ENCODE measurements at places on chromosomes 1 and 21. TPM values are rescaled to one million over a fixed set of nuclear protein-coding genes. Genes with fewer than 3 reads are reported as not detected.

Gene COL11A1
- total RNA-seq: not detected

DNA sequence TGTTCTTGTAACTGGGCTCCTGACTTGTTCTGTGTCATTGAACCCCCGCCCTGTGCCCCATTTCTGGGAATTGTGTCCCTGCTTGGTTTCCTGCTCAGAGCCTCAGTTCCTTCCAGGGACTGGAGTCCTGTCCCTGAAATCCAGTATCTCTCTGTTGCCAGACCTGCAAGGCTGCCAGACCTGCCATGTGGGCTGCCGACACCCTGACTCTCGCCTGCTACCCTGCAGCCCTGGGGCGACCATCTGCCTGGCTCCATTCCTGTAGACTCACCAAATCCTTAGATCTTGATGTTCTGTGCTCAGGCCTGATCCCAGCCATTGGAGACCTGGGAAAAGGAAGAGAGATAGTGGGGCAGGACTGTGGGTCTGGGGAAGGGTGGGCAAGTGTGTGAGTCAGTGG lies 383.3 kb upstream of the PROX1 start:
- H3K4me3 ChIP-seq: no peak overlapping the region
- no peak for DNase-seq
- H3K4me1 ChIP-seq: no peaks in the 10 kb centered on the region
- H3K36me3 ChIP-seq: no peaks in the 10 kb centered on the region
- H3K27me3 ChIP-seq: no peaks in the 10 kb centered on the region

- DNase-seq: peak; percentile 27
- H3K4me1 ChIP-seq: no peaks in the 10 kb centered on the region
- H3K36me3 ChIP-seq: no peaks in the 10 kb centered on the region
- H3K27me3 ChIP-seq: peaks cover 11% of the 10 kb centered on the region
- no peak overlapping the region for H3K27ac ChIP-seq
Observed at GRCh38 chr1:119582801-119583200, 65.3 kb downstream of the ZNF697 start.

GRCh38 chr1:86429122-86429725 lies 5.3 kb downstream of the CLCA2 start:
- H3K4me1 ChIP-seq: no peaks in the 10 kb centered on the region
- no peak for DNase-seq
- H3K27me3 ChIP-seq: peaks cover 11% of the 10 kb centered on the region
- no peak overlapping the region for H3K4me3 ChIP-seq
- no peak overlapping the region for H3K27ac ChIP-seq

GRCh38 chr1:42908046-42908445 lies 50.6 kb downstream of the SLC2A1 start:
- H3K4me1 ChIP-seq: no peaks in the 10 kb centered on the region
- DNase-seq: no peak
- no peak overlapping the region for H3K4me3 ChIP-seq
- no peaks in the 10 kb centered on the region for H3K36me3 ChIP-seq

Gene ALX3
- not detected for total RNA-seq

Gene ASAP3
- 0.24 TPM for total RNA-seq

GRCh38 chr1:211557894-211558625 lies 20.9 kb downstream of the SLC30A1 start:
- H3K4me1 ChIP-seq: no peaks in the 10 kb centered on the region
- H3K27me3 ChIP-seq: peaks cover 11% of the 10 kb centered on the region
- DNase-seq: no peak
- no peak overlapping the region for H3K4me3 ChIP-seq
- H3K27ac ChIP-seq: no peak overlapping the region
- H3K36me3 ChIP-seq: no peaks in the 10 kb centered on the region

- H3K4me1 ChIP-seq: peaks cover 57% of the 10 kb centered on the region
- DNase-seq: no peak
- H3K27ac ChIP-seq: no peak overlapping the region
- H3K27me3 ChIP-seq: no peaks in the 10 kb centered on the region
- no peak overlapping the region for H3K4me3 ChIP-seq
- H3K36me3 ChIP-seq: peaks cover 22% of the 10 kb centered on the region
Observed at GRCh38 chr1:235843461-235843961, 23.2 kb downstream of the LYST start.

GRCh38 chr1:231748760-231749415 lies 122.3 kb downstream of the DISC1 start:
- peaks cover 24% of the 10 kb centered on the region for H3K36me3 ChIP-seq
- H3K4me1 ChIP-seq: no peaks in the 10 kb centered on the region
- no peaks in the 10 kb centered on the region for H3K27me3 ChIP-seq
- no peak overlapping the region for H3K4me3 ChIP-seq
- no peak overlapping the region for H3K27ac ChIP-seq
- no peak for DNase-seq

Gene S100A14
- not detected for total RNA-seq

- H3K4me3 ChIP-seq: no peak overlapping the region
- peaks cover 2% of the 10 kb centered on the region for H3K27me3 ChIP-seq
- no peaks in the 10 kb centered on the region for H3K4me1 ChIP-seq
Observed at GRCh38 chr1:4636644-4637380, 17.6 kb upstream of the AJAP1 start.

DNA sequence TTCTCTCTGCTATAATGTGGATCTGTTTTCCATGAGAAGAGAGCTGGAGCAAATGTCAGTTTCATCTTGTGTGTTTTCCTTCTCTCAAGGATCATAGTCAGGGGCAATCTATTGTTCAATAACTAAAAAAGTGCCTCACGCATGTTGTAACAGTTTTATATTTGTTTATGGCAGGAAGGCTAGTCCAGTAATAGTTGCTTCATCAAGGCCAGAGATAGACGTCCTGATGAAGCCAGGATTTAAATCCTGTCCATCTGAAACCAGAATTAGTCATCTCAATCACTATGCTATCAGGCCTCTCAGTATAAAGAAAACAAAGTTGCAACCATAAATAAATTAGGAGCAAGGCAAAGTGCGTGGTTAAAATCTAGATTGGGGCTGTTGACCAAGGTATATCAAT lies 30.2 kb upstream of the DUSP10 start:
- H3K4me3 ChIP-seq: no peak overlapping the region
- DNase-seq: no peak
- no peaks in the 10 kb centered on the region for H3K27me3 ChIP-seq

GRCh38 chr1:17755120-17755519 lies at the start of gene ACTL8:
Gene ACTL8 (plus strand): TSS chr1:17755333. CDS start chr1:17823009, 67,676 bp downstream.
- no peaks in the 10 kb centered on the region for H3K4me1 ChIP-seq
- no peak within 1 kb of the TSS for H3K27ac ChIP-seq
- peaks cover 5% of the 10 kb centered on the region for H3K36me3 ChIP-seq

Gene C1orf116
- total RNA-seq: not detected

Gene PROK1
- not detected for total RNA-seq

- no peak overlapping the region for H3K4me3 ChIP-seq
- no peak for DNase-seq
- no peak overlapping the region for H3K27ac ChIP-seq
Observed at GRCh38 chr1:200035956-200036618, 8.6 kb downstream of the NR5A2 start.

All from activated CD8-positive, alpha-beta T cell treated with anti-CD3 and anti-CD28 coated beads, Interleukin-2, amount 10 ng/mL, durations not matched to agents 7 days and 5 days (primary cell).